Nucleus accumbens (tissue), 56 donors: ENCODE measurements at places on chromosomes 13 and 19.

DNA sequence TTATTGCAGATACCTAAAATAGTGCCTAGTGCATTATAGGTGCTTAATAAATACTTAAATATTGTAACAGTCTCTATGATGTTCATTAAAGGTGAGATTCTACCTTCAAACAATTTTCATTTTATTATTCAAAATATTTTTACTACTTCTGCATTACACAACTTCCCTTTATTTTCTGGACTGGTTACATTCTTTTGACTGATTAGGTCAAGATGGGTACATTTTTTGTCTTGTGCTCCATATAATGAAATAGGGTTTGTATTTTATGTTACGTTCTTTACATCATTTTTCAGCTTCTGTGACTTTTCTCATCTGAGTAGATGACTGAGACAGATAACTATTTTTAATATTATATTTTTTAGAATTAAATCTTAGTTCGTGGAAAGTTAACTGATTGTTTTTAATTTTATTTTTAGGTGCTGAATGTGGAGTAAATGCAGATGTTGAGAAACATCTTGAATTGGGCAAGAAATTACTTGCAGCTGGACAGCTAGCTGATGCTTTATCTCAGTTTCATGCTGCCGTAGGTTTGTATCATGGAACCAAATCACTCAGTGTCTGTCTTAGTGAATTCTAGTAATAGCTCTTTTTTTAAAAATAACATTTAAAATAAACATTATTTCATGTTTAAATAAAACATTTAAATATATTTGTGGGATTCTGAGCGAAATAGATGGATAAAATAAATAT lies 32.0 kb downstream of the DNAJC3 start:
- no peak for DNase-seq

GRCh38 chr19:2276429-2276986 lies 5.5 kb downstream of the PEAK3 start:
- no peak for DNase-seq

- DNase-seq = no peak
Measured at GRCh38 chr13:110341445-110342244, 34.6 kb downstream of the COL4A2 start.

DNA sequence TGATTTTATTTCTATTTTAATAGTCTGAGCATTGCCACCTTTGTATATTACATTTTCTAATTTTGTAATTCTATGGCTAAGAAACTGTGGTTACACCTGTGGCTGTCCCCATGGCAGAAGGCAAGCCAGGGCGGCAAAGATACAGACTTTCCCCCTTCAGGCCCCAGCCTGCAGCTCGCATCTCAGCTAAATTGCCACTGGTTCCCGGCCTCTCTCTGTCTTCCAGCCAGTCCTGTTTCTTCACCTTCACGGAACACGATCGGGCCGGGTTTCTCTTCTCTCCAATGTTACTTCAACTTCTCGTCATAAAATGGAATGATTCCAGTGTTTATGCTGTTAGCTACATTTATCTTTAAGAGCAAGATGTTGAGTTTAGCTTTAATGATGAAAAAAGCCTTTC lies 124.5 kb upstream of the ZNF507 start:
- DNase-seq = no peak

DNA sequence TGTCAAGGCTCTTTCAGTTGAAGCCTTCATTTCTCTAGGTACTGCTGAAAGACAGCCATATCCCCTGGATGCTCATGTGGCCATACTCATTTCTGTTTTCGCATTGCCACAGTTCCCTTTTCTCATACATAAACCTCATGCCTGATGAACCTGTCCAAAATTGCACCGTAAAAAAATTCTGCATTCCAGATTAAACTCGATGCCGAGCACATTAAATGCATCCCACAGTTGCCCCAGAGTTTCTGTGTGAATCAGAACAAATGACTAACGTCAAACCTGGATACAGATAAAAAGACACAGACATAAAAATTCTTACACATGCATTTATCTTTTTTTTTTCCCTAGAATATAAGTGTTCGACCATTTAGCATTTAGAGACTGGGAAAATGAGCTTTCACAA lies 288.2 kb downstream of the COG6 start:
- no peak for DNase-seq

DNA sequence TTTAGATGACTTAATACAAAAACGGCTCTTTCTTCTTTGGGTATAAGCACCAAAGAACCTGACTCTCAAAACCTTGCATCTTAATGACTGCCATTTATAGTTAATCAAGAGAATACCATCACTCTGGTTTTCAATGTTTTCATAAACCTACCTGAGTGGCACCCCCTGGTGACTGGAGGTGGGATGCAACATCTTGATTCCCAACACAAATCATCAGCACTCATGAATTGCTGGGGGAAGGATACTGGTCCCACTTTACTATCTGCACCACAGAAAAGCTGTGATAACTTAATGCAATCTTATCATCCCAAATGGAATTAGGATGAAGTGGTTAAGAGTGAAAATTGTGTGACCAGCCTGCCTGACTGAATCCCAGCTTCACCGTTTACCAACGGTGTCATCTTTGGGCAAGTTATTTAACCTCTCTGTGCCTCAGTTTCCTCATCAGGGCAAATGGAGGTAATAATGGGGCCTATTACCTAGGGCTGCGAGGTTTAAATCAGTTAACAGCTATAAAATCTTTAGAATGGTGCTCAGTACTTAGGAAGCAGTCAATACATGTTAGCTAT lies 366.4 kb downstream of the KLF12 start:
- no peak for DNase-seq

GRCh38 chr13:77113496-77113895 lies 86.5 kb upstream of the FBXL3 start:
- DNase-seq = no peak
